ENCODE measurements at places on chromosomes 3 and 15.
A peak's percentile ranks its signal among the peaks of the same experiment; 100 is the strongest.

GRCh38 chr3:40255532-40255931 is 54.0 kb upstream of the EIF1B start:
- DNase-seq: no peak

- DNase-seq: no peak
Measured at GRCh38 chr3:147589016-147589415, 179.9 kb downstream of the ZIC1 start.

- DNase-seq: no peak
Measured at GRCh38 chr15:27479296-27480140, 508.5 kb downstream of the GABRG3 start.

DNA sequence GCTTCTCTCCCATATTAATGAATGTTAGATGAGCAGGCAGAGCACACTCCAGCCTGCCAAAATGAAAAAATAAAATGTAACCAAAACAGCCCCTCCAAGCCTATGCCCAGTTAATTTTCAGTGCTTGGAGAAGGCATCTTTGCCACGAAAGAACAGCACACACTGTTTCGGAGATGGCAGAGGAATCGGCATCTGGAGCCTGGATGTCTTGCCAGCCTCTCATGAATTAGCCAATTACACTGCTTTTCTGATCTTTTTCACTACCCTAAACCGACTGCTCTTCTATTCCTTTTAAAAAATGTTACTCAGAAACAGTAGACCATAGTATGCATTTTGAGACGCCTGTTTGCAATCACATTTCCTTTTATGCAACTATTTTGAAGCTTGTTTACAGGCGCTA is 249.6 kb downstream of the TLE3 start:
- DNase-seq: no peak

GRCh38 chr3:67083277-67083676 is 85.2 kb downstream of the KBTBD8 start:
- peak; percentile 4 for DNase-seq
